ENCODE measurements at places on chromosomes 1 and 21.

DNA sequence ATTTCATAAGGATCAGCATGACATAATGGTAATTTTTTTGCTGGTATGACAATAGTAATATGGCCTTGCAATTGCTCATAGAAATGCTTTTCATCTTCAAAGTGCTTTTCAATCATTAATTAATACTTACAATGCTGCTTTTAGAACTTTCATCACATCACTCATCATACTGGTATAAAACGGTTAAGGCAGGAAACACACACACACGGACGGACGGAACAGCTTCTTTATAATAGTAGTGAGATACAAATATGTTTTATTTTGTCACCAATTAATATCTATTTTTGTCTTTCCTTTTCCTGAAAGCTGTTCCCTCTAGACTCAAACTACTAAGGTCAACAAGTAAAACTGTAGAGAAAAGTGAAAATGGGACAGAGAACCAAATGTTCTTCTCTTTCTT is 353.9 kb upstream of the PKN2 start:
- no peak for DNase-seq

- no peak for DNase-seq
Measured at GRCh38 chr1:185488808-185489207, 171.8 kb upstream of the IVNS1ABP start.

DNA sequence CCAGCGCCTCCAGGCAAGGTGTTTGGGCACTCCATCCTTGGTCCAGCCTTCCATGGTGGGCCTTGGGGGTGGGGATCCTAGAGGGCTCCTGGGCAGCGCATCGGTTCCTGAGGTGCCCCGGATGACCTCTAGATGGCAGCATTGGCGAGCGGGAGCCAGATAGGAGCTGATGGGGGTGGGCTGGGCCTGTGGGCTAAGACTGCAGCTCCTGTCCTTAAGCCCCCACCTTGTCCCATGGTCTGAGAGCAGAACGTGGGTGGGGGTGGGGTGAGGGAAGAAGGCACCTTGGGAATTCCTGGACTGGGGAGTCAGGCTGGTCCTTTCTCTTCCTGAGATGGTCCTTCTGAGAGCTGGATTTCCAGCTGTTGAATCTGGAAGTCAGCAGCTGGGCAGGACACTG is 93.4 kb upstream of the CSF3R start:
- DNase-seq, result no peak

DNA sequence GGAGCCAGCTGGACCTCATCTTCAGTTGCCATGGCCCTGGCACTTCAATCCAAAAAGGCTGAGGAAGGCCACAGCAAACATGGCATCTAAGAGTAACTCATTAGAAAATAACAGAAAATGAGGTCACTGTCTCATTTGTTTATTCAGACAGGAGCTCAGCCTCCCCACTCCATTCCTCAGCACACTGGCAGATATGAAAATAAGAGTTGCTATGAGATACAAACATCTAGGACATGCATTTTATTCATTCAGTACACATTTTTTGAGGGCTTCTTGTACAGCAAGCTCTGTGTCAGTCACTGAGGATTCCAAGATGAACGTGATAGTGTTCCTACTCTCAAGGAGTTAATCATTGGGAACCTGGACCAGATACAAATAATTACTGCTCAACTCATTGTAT is 32.7 kb upstream of the TMEM125 start:
- no peak for DNase-seq

GRCh38 chr1:215983680-215984079 is 416.6 kb downstream of the KCTD3 start:
- no peak for DNase-seq

DNA sequence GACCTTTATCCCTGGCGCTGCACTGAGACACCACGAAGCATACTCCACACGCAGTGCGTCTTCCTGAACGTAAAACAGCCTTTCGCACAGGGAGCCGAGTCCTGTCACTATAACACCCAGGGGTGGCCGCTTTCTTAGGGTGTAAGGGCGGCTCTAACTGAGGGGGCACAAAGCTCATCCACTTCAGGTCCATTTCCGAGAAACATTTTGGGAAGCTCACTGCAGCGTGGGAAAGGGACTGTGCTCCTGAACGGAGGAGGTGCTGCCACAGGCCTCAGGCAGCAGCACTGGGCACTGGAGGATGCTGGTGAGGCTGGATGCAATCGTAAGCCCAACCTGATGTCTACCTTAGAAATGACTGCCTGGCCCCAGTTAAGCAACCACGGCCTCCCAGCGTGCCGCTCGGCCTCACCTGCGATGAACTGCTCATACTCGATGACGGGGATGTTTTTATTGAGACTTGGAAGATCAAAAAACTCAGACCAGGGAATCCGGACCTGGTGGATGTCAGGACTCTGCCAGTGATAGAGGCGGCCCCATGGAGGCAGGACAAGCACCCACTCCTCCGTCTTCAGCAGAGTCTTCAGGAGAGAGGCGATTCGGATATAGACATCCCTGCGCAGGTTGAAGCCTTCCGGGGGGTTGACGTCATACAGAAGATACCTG is 2.3 kb downstream of the POFUT2 start:
- no peak for DNase-seq

- no peak for DNase-seq
Measured at GRCh38 chr1:62144238-62144831, 50.3 kb upstream of the L1TD1 start.

- DNase-seq, result no peak
Measured at GRCh38 chr1:181669246-181669645, 185.9 kb downstream of the CACNA1E start.

- DNase-seq, result no peak
Measured at GRCh38 chr1:55679971-55680370, 464.8 kb upstream of the USP24 start.

GRCh38 chr1:9375912-9376311 is 83.2 kb downstream of the SPSB1 start:
- DNase-seq, result no peak

GRCh38 chr1:1974834-1975233 is 28.8 kb downstream of the CFAP74 start:
- no peak for DNase-seq

GRCh38 chr21:44706026-44706705 is 5.2 kb downstream of the TSPEAR start:
- no peak for DNase-seq
